ENCODE measurements at places on chromosomes 13 and 19.

DNA sequence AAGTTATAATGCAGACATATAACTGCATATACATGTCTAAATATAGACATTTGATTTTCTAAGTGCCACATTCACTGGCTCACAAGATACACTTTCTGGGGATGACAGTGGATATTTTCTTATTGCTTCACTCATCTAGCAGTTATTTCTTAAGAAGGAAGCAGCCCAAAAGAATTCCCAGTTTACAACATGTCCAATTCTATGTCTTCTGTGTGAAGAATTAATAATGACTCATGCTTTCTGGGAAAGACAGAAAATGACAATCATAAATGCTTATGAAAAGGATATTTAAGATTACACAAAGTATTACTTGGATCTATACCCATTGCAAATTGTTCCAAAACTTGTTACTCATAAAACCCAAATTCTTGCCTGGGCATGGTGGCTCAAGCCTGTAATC lies 543.4 kb downstream of the SUCLA2 start:
- DNase-seq: no peak

- no peak for DNase-seq
These were observed 4.5 kb downstream of the RAVER1 start for GRCh38 chr19:10328558-10329429.

DNA sequence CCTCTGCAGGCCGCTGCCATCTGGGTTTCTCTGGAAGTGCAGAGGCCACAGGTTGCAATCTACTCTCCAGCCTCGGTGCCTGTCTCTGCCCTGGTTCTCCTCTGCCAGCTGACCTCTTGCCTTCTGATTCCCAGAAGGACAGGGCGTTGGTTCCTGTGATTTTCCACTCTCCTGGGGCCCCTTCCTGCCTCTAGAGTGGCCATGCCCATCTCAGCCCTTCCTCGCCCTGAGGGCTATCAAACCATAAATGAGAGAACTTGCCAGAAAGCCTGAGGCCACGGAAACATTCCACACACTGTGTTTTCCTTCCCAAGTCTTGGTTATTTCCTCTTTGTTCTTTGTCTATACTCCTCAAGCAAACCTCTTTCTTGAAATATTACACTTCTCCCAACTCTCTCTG lies 146.2 kb downstream of the SHISA2 start:
- no peak for DNase-seq

GRCh38 chr13:31115616-31116015 lies 46.1 kb downstream of the HSPH1 start:
- DNase-seq: no peak

- DNase-seq: no peak
These were observed 27.1 kb upstream of the C1QTNF9 start for GRCh38 chr13:24282256-24282655.

- DNase-seq: no peak
These were observed 54.9 kb downstream of the AP1M1 start for GRCh38 chr19:16252459-16253205.

DNA sequence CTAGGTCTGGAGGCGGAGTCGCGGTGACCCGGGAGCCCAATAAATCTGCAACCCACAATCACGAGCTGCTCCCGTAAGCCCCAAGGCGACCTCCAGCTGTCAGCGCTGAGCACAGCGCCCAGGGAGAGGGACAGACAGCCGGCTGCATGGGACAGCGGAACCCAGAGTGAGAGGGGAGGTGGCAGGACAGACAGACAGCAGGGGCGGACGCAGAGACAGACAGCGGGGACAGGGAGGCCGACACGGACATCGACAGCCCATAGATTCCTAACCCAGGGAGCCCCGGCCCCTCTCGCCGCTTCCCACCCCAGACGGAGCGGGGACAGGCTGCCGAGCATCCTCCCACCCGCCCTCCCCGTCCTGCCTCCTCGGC lies at the start of gene SLC5A5:
Gene SLC5A5, plus strand, starts transcription at position 68 of the 373 bp plus-strand sequence. CDS start 375 bp downstream, outside the sequence.
- no peak for DNase-seq

DNA sequence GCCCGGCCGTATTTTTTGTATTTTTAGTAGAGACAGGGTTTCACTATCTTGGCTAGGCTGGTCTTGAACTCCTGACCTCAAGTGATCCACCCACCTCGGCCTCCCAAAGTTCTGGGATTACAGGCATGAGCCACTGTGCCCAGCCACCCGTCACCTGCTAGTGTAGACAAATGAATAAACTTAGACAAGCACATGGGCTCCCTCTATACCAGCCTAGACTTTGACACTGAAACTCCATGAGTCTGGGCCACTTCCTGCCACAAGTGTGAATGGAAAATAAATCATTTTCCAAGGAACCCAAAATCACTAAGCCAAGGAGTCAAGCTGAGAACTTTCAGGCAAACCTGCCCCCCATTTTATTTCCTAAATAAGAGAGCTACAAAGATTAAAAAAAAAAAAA lies 27.0 kb upstream of the TPT1 start:
- no peak for DNase-seq

GRCh38 chr13:67023130-67023876 lies 206.8 kb downstream of the PCDH9 start:
- no peak for DNase-seq

DNA sequence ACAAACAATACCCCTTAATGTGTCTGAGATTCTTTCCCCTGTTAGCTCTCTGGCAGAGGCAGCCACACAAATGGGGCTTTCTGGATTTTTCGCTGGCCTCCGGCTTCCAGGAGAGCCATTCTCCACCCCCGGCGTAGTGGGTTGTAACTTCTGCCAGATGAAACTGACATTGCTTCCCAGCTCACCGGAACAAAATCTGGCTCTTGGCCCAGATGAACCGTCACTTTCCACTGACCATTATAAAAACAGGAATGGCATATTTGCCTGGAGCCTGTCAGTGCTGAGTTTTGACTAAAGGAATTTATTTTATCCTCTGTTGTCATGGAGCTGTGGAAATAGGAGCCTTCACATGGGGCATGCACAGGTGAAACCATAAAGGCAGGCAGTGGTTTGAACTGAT lies 120.6 kb upstream of the GPR12 start:
- DNase-seq: no peak

- no peak for DNase-seq
These were observed 122.7 kb upstream of the FRY start for GRCh38 chr13:31908696-31909411.

DNA sequence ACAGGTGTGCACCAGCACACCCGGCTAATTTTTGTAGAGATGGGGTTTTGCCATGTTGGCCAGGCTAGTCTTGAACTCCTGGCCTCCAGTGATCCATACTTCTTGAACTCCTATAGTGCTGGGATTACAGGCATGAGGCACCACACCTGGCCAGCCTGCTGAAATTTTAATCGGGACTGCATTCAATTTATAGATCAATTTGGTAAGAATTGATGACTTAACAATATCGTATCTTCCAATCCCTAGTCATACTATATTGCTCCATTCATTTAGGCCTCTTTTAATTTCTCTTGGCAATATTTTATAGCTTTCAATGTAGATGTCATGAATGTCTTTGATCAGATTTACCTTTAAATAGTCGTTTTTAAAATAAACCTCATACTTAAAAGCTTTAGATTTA lies 5.6 kb upstream of the ZNF45 start:
- DNase-seq: no peak

DNA sequence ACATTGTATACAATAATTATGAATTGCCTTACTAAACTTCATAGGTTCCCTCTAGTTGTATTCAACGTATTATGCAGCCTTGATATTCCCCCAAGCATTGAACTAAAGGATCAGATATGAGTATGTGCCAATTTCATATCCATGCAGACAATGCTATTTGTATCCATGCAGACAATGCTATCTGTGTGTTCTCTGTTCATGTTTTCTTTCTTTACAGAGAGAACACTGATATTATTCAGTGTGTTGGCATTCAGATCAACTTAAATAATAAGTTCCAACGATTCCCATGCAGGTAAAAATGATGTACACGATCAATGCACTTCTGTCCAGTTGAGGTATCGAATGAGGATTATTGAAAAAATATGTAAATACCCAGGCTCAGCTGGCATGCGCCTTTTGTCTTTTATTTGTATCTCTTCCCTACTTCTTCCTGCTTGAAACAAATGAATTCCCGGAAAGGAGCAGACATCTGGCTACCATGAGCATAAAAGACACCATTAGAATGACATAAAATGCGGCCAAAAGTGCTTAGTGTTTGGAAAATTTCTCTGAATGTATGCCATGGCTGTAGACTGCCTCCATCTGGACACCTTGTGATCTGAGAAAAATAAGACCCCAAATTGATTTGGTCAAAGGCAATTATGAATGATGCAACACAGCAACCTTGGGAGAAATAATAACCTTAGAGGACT lies 731.5 kb downstream of the SLITRK1 start:
- DNase-seq: no peak

GRCh38 chr13:39044536-39044935 lies 6.3 kb downstream of the NHLRC3 start:
- DNase-seq: no peak

GRCh38 chr13:97945792-97946419 lies 7.6 kb upstream of the IPO5 start:
- no peak for DNase-seq

- no peak for DNase-seq
These were observed 65.9 kb upstream of the ZNF599 start for GRCh38 chr19:34838753-34839431.

DNA sequence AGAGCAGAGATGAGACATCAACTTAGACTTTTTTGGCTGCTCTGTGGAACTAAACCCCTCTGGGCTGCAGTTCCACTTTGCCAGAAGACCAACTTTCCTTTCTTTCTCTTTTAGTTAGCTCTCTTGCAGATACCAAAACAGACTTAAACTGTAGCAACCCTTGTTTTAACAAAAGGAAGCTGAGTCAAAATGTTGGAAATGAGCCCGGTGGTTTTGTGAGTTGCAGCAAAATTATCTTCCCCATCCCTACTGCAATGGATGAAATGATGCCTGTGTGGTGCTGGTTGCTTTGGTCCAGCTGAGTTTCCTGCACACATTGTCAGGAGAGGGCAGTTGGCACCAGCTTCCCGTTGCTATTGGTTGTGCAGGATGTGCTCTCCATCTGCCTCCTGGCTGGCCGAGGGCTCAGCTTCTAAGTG lies 115.3 kb downstream of the LRCH1 start:
- no peak for DNase-seq

GRCh38 chr13:99004978-99005377 lies 27.1 kb upstream of the DOCK9 start:
- no peak for DNase-seq

GRCh38 chr19:33470040-33470330 lies 51.6 kb downstream of the PEPD start:
- no peak for DNase-seq

- DNase-seq: no peak
These were observed 55.1 kb downstream of the GPR180 start for GRCh38 chr13:94656766-94657165.

DNA sequence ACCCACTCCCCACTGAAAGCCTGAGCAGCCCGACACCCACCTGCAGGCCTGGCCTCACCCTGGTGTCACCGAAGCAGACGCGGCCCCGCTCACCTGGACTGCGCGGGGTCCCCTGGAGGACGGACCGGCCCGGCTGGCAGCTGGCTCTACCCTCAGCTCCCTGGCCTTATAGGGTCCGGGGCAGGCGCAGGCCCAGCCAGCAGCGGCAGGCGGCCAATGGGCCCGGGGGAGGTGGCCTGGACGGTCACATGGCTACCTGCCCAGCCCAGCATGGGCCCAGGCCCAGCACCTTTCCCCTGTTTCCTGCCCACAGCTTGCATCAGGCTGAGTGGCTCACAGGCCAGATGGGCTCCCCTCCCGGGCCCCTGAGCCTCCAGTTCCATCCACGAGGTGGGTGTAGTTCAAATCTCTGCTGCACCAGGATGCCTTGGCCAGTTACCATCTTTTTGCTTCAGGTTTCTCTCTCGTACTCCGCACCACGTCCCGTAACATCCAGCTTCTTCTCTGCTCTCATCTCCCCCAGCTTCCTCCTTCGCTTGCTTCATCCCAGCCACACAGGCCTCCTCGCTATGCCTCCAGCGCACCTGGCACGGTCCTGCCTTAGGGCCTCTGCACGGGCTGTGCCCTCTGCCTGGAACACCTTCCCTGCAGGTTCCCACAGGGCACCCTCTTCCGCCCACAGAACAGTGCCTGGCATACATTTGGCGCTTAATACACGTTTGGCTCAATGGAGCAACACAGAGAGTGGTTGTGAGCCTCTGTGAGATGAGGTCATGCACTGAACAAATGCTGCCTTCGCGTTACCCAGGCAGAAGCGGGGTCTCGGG lies at the start of gene PLIN4:
Gene PLIN4, minus strand, starts transcription at position 142 of the 827 bp plus-strand sequence. CDS start 214 bp downstream, outside the sequence.
- DNase-seq: no peak

DNA sequence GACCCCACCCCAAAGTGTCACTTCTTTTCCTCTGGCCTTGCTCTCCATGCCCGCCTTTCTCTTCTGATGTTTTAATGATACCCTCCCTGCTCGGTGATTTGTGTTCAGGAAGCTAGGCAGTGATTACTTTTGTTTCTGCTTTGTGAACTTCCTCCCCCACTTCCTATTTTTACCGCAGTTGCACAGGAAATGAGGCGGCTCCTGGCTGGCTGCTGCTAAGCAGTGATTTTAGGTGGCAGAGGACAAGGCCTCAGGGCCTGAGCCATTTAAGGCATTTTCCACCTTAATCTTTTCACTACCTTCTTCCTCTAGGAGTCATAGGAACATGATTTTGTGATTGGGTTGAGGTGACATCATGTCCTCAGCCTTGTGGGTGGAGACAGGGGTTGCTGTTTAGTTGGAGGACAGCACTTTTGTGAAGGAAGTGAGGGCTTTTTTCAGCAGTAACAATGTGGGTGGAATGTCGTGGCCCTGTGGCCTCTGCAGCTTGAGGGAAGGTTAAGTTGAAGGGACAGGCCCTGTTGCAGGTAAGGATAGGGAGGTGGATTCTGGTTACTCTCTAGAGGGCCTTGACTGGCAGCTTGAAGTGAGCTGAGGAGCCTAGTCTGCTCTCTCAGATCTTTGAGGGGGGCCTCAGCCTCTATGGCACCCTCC lies 15.7 kb downstream of the GARRE1 start:
- DNase-seq: peak; percentile 57

DNA sequence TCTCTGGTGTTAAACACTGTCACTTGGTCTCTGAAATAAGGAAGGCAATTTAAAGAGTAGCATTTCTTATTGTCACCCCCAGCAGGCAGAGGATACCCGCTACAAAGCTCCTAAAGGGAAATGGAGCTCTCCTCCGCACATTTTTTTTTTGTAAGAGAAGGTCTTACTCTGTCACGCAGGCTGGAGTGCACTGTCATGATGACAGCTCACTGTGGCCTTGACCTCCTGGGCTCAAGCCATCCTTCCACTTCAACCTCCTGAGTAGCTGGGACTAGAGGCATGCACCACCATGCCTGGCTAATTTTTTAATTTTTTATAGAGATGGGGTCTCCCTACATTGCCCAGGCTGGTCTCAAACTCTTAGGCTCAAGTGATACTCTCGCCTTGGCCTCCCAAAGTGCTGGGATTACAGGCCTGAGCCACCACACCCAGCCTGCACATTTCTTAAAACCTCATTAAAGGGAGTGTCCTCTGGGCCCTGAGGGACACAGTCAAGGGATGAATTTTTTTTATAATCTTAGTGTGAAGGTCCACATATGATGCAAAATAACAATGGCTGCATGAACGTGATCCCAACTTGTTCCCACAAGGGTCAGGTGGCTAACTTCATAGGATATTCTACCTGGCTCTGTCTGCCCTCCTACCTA lies 32.1 kb downstream of the SLC25A30 start:
- DNase-seq: no peak

- no peak for DNase-seq
These were observed 780.8 kb downstream of the GPC5 start for GRCh38 chr13:92179223-92179622.

- DNase-seq: no peak
These were observed 106.6 kb downstream of the RAB20 start for GRCh38 chr13:110454956-110455355.

GRCh38 chr19:17479325-17479791 lies 9.0 kb downstream of the SLC27A1 start:
- DNase-seq: no peak

GRCh38 chr19:53849237-53849676 lies 18.4 kb upstream of the MYADM start:
- no peak for DNase-seq

GRCh38 chr19:19206938-19207337 lies 3.7 kb upstream of the NR2C2AP start:
- DNase-seq: no peak
